ENCODE measurements at places on chromosomes 3 and 15.

- no peak for DNase-seq
These were observed 2.2 kb downstream of the INAFM2 start for GRCh38 chr15:40325700-40326099.

- no peak for DNase-seq
These were observed 726.7 kb upstream of the NR2F2 start for GRCh38 chr15:95603802-95604201.

DNA sequence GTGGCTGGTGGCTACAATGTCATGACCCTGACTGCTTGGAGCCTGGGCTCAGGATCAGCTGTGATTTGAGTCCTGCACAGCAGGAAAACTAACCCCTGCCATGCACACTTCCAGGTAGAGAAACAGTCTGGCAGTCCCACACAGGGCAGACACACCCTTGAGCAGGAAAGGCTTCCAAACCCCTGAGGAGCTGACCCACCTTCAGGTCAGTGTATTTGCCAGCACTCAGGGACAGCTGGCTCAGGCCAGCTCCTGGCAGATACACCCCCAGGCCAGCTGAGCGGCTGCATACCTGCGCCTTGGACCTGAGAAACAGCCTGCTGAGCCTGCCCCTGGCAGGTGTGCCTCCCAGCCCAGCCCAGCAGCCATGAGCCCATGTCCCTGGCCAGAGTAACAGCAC lies 22.2 kb upstream of the CDAN1 start:
- DNase-seq, result no peak

- DNase-seq, result peak; percentile 33
These were observed at the start of gene CACNA2D2 for GRCh38 chr3:50503504-50504342. Gene CACNA2D2, minus strand, starts transcription at chr3:50503634. Its CDS starts 211 bp downstream, at chr3:50503423.

GRCh38 chr3:51380601-51381332 lies 4.3 kb upstream of the MANF start:
- no peak for DNase-seq

GRCh38 chr15:95653361-95653805 lies 677.1 kb upstream of the NR2F2 start:
- no peak for DNase-seq

GRCh38 chr3:48125013-48125705 lies 63.1 kb downstream of the CDC25A start:
- DNase-seq, result no peak

DNA sequence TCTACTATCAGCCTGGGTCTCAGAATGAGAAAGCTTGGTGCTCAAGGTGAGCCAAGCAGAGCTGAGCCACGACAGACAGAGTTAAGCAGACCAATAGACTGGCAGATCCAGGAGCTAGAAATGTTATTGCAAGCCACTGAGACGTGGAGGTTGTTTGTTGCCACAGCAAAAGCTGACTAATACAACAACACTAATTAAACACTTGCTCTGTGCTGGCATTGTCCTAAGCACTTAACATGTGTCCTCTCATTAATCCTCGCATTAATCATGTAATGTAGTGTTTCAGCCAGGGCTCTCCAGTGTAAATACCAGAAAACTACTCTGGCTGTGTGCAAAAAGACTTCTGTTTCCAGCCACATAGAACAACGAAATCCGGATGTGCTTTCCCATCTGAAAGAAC lies 11.6 kb upstream of the SPSB4 start:
- DNase-seq, result no peak

DNA sequence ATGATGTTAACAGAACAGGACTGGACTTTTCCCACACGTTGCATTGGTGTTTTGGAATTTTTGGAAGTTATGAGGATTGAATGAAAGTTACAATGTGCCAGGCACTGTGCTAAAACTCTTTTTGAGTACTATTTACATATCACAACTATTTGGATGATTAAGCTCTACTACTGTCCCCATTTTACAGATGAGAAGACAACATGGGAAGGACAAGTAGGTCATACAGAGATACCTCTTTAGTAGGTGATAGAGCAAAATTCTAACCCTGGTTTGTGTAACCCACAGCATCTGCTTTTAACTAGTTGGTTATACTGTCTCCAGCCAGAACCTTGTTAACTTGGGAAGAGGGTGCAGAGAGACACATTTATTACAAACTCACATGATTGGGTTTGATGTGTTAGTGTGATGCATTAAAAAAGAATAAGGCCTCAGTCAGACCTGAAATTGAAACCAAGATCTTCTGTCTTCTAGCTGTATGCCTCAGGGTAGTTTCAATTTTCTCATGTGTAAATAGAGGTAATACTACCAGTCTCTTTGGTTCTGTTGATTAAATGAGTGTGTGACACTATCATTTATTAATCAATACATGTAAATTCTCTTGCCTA lies 1.4 kb downstream of the NDUFB4 start:
- no peak for DNase-seq

DNA sequence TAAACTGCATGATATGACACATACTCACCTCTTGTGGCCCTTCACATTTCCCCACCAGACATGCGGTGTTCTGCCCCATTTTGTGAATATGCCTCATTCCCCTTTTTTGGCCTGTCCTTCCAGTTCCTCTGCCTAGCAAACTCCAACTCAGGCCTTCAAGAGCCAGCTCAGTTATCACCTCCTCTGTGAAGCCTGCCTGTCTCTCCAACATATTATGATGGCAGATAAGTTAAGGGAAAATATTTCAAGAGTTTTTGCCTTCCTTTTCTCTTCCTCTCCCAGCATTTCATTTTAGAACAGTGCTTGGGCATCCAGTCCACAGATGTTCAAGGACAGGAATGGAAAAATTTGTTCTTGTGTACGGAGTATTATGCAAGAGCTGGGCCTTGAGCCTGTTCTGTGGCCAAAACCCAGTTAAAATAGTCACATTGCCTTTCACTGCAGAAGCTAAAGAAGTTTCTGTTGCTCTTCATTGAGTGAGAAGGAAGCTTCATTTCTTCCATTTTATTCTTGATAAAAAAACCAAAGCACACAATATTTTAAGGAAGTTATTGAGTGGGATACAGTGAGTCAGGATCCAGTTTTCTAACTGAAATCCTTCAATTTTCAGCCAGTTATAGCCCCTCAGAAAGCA lies 192.0 kb downstream of the GHSR start:
- DNase-seq, result no peak

- no peak for DNase-seq
These were observed 53.0 kb downstream of the TMEM45A start for GRCh38 chr3:100545371-100545770.

DNA sequence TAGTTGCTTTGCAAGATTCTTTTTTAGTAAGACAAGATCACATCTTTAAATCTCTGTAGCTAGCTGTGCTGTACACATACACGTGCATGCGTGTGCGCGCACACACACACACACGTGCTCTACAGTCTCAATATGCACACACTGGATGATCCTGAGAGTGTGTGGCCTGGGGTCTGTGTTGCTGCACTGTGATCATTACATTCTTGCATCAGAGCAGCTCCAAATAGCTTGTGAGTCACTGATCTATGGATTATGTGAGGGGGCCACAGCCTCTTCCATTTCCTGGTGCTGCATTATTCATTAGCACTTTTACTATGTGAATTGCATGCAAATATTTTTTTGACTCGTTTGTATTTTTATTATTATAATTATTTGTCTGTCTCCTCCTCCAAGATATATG lies 34.6 kb downstream of the MCTP2 start:
- DNase-seq, result no peak

DNA sequence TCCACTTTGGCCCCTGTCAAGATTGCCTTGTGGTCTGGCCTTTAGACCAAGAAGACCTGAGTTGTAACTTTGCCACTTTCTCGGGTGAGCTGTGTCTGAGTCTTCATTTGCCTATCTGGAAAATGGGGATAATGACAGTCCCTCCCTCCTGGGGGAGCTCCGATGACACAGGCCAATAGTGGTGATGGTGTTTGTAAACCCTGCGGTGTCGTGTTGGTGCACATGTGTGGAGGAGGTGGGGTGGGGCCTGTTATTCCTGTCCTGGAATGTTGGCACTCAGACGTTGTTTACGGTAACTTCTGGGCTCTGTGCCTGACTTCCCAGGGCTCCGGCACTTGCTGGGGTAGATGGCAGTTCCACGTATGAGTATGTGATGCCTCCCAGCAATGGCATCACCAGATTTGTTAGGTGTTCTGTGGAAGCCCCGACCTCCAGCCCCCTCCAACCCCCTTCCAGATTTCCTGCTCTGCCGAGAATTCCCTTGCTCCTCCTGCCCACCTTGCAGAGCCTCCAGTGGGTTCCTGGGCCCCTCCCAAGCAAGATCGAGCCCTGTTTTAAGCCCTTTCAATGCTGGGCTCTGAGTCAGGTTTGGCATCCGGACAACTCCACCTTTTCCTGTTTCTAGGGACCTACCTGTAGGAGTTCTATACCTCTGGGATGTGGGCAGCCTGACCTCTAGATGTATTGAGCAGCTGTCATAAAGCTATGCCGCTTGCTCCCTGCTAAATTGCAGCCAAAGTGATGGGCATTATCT lies 31.4 kb downstream of the HRH1 start:
- no peak for DNase-seq

- DNase-seq, result peak; percentile 74
These were observed 55.6 kb downstream of the SMAD3 start for GRCh38 chr15:67120839-67121643.

DNA sequence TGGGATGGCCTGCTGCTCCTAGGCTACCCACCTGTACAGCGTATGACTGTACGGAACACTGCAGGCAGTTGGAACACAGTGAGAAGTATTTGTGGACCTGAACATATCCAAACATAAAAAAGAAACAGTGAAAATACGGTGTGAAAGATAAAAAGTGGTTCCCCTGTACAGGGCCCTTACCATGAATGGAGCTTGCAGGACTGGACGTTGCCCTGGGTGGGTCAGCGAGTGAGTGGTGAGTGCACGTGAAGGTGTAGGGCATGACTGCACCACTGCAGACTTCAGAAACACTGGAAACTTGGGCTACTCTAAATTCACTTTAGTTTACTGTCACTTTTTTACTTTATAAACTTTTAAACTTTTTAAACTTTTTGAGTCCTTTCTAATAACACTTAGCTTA lies 71.2 kb upstream of the SLC6A6 start:
- no peak for DNase-seq

DNA sequence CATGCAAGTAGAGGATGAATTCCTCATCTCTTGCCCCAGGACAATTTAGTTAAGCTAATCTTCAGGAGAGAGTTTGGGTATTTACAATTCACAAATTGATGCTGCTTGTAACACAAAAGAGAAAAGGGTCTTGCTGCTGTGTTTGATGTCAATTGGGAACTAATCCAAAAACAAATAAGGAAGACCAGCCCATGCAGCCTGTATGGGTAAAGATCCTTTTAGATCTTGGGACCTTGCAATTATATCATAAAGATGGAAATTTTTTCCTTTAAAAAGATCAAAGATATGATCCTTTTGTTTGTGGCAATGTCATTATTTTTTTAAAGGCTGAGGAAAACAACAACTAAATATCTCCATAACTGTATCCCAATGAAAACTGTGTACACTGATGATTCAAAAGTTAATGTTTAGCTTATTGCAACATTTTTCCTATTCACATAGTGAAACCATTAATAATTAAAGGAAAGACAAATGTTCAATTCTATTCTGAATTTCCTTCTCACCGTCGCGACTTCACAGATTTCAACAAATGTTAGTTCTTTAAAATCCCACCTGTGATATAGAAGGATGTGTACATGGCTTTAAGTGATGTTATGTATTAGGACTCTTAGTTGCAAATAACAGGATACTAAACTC lies 40.2 kb downstream of the TMEM212 start:
- DNase-seq, result no peak

DNA sequence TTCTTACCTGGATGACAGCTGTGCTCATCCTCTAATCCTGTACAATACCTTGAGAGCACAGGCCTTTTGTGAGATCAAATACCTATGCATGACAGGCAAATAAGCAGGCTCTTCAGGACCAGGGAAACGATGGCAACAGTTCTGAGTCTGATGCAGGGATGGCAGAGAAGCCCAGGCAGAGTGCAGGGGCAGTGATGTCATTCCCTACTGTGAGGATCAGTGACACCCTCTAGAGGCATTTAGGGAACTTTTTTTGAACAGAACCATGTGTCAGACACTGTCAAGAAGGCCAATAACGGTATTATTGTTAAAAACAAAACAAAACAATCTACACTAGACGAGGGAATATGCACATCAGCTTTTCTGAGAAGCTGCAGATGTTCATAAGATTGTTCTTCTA lies 314.8 kb upstream of the CTDSPL start:
- no peak for DNase-seq

GRCh38 chr3:43641306-43642114 lies 19.7 kb upstream of the ANO10 start:
- no peak for DNase-seq

- no peak for DNase-seq
These were observed 195.6 kb downstream of the TCF12 start for GRCh38 chr15:57114070-57114469.
